ENCODE measurements at places on chromosomes 12 and 14. TPM values are rescaled to one million over a fixed set of nuclear protein-coding genes. Genes with fewer than 3 reads are reported as not detected.

GRCh38 chr14:81819344-81819743 is 285.7 kb upstream of the SEL1L start:
- no peak for DNase-seq

DNA sequence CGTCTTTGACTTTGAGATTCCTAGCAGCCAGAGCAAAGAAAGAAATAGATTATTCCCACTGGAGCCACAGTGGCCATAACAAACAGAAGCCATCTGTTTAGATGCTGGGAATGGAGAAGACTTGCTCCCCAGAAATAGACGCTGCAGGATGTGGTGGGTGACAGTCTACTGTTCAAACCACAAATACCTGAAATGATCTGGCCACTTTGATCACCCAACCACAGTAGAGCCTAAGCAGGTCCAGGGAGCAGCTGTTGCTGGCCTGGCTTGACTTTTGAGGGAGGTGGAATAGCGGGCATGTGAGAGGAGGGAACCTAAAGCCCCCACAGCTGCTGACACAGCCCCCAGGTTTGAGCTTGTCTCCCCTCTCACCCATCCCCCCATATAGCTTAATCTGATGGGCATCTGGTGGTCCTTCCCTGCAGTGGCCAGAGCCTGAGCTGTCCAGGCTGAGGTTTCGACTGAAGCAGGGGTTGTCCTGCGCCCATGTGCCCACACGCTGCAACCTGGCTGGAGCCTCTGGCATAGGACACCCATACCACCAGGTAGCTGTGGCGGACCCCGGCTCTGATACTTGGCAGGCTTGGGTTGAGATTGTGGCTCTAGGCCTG is 38.7 kb downstream of the SH2B3 start:
- no peak for DNase-seq

GRCh38 chr12:8849876-8850275 is 27.5 kb downstream of the A2ML1 start:
- no peak for DNase-seq

- no peak for DNase-seq
These were observed 4.4 kb downstream of the SUSD6 start for GRCh38 chr14:69615496-69616407.

DNA sequence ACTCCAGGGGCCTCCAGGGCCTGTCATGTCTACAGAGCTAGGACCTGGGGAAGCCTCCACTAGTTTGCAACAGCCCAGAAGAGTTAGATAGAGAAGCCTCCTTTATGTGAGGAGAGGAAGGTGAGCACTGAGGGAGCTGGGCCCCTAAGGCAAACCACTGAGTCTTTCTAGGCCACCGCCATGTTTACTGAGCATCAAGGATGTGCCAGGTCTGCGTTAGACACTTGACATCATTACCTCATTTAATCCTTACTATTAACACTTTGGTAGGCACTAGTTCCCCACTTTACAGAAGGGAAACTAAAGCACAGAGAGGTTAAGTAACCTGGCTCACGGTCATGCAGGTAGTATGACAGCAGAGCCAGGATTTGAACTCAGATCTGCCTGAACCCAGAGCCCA is 12.9 kb downstream of the CTDSP2 start:
- no peak for DNase-seq

DNA sequence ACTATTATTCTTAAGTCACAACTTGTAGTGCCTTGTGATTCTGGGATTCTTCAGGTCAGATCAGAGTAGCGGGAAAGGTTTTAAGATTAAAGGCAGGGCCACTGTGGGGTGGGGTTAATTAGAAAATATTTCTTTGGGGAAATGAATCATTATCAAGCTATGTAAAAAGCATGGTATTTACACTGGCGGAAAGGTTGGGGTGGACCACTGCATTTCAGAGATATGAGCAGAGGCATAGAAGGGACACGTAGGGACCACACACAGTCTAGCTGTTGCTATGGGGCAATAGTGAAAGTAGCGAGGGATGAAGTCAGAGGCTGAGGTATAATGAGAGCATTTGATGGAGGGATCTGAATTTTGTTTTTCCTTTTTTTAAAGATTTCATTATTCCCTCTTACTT is 31.7 kb upstream of the KCNH3 start:
- peak; percentile 76 for DNase-seq

DNA sequence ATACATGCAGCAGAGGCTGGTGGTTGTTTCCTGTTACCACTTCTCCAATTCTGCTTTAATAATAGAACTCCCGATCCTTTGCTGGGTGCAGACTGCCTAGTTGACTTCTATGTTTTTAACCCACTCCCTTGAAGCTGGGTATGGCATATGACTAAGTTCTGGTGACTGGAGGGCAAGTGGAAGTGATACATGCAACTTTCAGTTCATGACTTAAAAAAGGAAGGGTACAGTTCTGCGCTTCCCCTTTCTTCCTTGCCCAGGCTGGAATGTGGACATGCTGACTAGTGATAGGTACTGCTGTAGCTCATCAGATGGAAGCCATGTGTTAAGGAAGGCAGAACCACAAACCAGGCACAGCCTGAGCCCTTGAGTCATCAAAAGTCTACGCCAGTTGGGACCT is 2.4 kb upstream of the A2M start:
- no peak for DNase-seq

ARG2 gene
- 7.0 TPM for total RNA-seq

PARP11 gene
- 2.7 TPM for total RNA-seq

Measured in HCT116 (cell line).